ENCODE measurements at places on chromosomes 13 and 19.

DNA sequence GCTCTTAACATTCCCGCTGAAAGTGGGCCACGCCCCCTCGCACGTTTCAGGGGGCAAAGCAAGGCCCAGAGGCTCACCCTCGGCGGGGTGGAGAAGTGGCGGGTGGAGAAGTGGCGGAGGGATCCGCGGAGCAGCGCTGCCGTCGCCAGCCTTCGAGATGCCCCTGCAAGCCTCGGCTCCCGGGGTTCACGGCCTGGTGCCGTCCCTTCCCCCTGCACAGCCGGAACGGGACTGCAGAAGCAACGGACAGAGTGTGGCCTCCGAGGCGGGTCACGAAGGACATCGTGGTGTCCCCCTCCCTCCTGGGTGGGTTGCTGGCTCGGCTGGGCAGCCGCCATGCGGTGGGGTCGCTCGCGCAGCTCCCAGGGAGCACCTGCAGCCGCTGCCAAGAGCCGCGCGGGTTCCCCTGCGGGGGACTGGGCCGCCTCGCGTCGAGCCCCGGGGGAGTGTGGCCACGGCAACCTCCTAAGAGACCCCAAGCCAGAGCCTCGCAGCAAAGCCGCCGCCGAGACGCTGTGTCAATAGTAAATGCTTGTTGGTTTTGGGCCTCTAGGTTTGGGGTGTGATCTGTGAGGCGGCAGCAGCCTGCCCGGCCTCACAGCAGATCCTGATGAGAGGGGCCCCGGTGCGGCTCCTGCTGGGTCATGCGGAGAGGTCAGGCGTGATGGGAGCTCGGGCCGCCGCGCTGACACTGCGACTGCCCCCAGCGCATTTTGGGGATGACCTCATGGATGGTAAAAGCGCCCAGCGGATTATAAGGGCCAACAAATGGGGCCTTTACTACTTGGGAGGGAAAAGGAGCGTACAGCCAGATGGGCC is 5.5 kb downstream of the TPGS1 start:
- DNase-seq = no peak

DNA sequence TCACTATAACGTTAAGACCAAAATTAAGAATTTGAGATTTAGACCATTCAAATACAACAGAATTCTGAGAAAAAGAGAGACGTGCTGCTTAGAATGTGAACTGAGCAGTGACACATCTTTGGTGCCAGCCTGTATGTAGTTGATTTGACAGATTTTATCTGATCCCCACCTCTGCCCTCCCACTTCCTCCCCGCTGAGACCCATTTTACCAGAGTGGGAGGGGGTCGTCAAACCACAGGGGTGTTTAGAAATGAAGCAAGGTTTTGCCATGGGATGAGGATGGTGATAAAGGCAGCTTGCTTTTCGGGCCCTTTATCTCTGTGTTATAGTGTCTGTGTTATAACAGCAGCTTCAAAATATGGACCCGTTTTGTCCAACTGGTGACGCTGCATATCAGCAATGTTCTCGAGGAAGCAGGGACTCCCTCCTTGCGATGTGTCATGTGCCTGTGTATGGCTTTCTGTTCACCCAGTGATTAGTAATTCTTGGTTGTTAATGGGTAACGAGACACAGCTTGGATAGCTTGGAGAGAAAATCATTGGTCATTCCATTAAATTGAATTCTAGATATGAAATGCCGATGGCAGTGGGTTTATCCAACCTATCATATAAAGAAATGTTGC is 125.0 kb downstream of the HS6ST3 start:
- DNase-seq = no peak

GRCh38 chr13:72990953-72991352 is 67.9 kb upstream of the KLF5 start:
- no peak for DNase-seq

DNA sequence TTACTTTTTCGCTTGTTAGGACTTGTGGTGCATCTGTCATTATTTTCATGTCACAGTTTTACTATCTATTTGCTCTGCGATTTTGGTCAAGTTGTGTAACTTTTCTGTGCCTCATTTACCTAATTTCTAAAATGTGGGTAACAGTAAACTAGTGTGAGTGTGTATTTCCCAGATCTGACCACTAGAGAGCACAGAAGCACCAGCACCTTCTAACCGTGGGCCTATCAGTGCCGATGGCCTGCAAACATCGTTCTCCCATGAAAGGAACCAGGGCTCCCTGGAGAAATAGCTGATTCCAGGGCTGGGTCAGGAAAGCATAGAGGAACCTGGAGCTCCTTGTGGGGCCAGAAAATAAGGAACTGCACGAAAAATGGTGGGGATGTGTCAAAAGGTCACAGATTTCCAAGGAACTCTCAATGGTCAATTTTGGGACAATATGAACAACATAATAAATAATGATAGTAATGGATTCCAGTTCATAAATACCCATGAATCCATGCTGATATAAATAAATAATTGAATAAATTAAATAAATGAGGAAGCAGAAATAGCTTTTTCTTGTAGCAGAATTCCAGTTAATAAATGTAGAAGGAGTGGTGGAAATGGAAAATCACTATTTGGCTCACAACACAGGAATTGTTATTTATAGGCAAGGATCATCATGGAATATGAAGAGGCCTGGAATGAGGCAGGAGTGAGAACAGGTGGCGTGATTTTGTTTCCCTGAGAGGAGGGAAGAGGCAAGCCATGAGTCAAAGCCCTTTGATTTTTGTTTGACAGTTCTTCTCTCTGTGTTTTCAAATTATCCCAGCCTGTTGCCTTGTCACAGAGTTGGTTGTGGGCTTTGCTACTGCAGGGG is 31.1 kb downstream of the CEACAM8 start:
- DNase-seq = peak; percentile 71

- DNase-seq = no peak
Measured at GRCh38 chr13:60351855-60352615, 45.0 kb upstream of the TDRD3 start.

Measured in GM13977 (cell line).